ENCODE measurements at places on chromosomes 13 and 19. TPM values are rescaled to one million over a fixed set of nuclear protein-coding genes. Genes with fewer than 3 reads are reported as not detected.

DNA sequence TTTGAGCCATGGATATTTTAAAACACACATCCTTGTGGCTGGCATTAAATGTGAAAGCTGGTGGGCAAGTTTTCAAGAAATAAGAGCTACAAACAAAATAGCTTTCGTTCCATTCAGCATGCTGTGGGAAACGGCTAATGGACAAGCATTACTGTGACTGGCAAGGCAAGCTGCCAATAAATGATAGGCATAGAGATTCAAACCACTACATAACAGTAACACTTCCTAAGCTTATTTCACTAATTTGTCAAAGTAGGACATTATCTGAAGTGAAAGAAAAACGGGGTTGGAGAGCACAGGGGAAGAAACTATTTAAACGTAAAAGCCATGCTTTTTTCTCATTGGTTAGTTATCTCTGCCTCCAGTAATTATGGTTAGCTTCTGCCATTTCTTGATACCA is 26.0 kb downstream of the OBI1 start:
- no peak for DNase-seq

DNA sequence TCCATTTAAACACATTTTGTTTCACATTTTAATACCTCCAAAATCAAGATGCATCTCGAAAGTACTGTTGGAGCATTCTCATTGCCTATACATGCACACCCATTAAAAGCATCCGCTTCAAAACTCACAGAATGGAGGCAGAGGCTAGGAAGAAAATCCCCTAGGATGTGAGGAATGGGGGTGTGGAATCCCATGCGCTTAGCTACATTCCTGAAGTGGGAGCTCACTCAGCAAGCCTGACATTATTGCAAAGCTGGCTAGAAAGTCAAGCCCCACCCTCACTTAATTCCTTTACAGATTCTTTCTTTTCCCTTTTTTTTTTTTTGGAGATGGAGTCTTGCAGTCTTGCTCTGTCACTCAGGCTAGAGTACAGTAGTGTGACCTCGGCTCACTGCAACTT is 4.6 kb upstream of the FAM32A start:
- DNase-seq, result peak; percentile 75

The TEX26 gene
- not detected for total RNA-seq

GRCh38 chr19:15260939-15261338 is 28.7 kb upstream of the EPHX3 start:
- no peak for DNase-seq

DNA sequence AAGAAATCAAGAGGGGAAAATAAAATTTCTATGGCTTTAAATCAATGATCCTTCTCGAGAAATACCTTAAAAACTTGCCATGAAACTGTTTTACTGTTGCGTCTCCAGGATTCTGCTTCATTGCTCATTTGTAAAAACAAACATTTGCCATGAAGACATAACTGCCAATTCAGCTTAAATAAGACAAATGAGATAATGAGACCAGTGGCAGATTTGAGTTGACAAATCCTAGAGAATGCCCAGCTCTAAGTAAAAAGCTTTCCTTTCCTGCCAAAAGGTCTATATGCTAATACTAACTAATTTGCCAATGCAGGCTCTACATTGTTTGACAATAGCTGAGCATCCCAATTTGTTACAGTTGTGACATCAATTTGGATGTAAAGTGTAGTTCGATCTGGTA is 400.5 kb upstream of the PCDH9 start:
- DNase-seq, result no peak

The TMC4 gene
- total RNA-seq, result not detected

DNA sequence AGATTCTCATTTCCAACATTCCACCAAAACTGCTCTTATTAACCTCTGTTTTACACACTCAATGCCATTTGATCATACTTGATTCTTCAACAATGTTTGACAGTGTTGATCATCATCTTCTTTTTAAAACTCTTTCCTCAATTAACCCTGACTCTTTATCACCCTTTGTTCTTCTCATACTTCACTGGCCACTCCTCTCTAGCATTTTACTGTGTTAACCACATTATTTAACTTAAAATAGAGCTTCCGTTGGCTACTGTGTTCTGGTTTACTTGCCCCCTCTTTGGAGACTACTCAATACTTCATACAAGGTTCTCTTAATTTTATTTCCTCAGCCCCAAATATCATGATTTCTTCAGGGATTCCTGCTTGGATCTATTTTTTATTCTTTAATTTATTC is 121.1 kb upstream of the SPRY2 start:
- no peak for DNase-seq

DNA sequence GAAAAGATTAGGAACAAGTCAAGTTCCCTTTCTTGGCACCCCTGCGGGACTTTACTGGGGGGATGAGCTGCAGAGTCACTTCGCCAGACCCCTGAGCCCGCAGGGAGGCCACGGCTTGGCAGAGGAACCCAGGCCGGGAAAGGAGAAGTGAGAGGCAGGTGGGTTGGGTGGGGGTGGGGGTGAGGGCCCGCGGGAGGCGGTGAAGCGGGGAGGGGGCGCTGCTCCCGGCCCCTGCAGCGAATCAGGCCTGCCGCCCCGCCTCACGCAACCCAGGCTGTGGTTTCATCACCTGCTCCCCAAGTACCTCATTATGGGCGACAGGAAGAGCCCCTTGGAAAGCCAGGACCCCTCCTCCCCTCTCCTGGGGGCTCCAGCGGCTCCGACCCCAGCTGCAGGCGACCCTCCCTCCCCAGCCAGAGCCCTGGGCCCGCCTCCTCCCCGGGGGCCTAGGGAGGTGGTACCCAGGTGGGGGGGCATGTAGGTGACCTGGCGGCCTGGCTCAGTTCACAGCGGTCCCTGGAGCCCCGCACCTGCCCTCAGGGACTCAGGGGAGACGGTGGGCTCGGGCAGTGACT is 9.5 kb downstream of the MEF2B start:
- no peak for DNase-seq

GRCh38 chr19:45440873-45441654 is 17.3 kb upstream of the ERCC1 start:
- peak; percentile 42 for DNase-seq

DNA sequence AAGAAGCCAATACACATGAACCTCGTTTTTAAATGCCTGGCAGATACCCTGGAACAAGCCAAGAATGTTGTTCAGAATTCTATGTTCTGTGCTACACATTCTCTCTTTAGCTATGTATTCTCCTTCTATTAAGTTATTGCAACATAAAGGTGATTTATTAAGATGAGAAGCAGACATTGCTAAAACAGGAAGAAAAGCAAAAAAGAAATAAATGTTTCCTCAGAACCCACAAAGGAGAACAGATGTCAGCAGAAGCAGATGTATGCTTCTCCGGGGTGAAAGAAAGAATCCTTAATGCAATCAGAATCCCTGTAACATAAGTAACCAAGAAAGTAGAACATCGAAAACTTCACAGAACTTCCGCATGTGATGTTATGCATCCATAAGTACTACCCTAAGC is 302.9 kb downstream of the DCT start:
- DNase-seq, result no peak

DNA sequence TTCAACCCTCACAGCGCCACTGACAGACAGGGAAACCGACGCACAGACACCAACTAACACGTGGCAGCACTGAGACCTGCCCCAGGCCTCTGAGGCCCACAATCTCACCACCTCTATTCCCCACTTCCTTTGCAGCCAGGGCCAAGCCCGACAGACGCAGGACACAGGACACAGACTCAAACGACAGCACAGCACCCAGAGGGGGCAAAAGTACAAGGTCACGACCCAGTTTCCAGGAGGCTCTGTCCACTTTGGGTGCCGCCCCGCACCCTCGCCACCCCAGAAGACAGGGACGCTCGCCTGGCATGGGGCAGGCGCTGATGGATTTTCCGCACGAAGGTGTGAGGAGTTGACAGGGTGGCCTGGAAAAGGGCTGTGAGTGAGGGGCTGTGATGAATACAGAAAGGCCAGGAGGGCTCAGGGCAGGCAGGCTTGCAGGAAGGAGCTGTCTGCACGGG is 48.8 kb downstream of the MLLT1 start:
- no peak for DNase-seq

DNA sequence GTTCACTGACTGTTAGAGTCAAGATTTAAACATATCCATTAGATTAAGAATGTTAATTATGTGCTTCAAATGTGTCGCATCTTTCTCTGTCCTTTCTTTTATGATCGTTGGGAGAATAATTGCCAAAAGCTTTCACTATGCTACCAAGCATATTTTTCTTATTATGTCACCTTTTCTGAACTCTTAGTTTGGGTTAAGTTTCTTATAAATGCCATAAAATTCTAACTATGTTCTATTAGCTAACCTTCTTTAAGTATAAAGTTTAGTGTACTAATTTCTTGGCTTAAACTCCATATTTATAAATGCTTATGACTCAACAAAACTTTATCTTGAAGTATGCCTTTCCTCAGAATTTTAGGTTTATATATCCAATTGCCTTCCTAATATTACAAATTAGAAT is 1759.4 kb downstream of the PCDH9 start:
- no peak for DNase-seq

- peak; percentile 82 for DNase-seq
Observed at GRCh38 chr13:94362411-94362909, 117.0 kb downstream of the DCT start.

The RPL21 gene
- 978 TPM for total RNA-seq

GRCh38 chr13:96700657-96701056 is 293.6 kb downstream of the OXGR1 start:
- no peak for DNase-seq

DNA sequence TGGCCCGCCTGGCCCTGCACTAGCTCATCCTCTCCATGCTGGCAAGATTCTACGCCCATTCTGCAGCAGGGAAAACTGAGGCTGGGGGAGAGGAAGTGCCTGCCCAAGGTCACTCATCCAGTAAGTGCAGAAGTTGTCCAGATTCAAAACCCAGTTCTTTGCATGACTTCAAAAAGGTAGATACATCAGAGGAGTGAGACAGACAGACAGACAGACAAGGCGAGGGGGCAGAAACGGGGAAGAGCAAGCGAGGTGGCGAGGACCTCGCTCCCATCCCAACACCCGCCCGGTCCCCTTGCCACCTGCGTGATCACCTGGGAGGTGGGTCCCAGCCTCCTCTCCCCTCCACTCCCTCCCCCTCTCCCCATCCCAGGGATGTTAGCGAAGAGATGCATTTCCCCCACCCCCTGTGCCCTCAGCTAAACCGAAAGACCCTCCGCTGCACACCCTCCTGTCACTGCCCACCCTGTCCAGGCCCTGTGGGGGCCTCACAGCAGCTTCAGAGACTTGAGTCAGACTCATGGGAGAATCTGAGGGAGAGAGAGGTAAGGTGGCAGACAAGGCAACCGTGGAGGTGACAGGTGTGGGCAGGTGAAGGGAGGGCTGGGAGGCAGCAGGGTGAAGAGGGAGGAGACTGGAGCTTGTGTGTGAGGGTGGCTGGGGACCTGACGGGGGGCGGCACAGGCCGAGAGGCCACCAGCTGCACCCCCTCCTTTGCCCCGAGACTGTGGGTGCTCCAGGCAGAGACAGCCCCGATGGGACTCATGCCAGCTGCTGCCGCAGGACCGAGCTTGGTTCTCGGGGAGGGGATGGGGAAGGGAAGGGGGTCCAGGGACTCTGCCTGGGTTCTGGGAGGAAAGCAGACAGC is 18.9 kb downstream of the LRRC4B start:
- DNase-seq, result no peak

- DNase-seq, result no peak
Observed at GRCh38 chr19:50191216-50191615, 12.2 kb upstream of the MYH14 start.

DNA sequence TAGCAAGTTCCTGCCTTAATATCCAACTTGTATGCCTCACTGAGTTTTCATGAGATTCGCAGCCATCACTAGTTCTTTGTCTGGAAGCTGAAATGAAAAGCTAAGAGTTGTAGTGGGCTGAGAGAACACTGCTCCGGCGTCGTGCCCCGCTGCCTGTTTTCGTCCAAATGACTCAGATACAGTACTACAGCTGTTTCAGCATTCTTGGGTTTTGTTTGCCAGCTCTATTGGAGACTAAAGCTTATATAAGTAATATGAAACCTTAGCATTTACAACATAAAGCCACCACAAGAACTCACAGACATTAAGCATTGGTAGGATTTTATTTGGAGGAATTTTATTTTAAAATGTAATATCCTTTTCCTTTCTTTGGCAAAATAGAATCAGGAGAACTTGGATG is 299.7 kb downstream of the DLEU7 start:
- DNase-seq, result peak; percentile 53

The C3 gene
- total RNA-seq, result 10.2 TPM

DNA sequence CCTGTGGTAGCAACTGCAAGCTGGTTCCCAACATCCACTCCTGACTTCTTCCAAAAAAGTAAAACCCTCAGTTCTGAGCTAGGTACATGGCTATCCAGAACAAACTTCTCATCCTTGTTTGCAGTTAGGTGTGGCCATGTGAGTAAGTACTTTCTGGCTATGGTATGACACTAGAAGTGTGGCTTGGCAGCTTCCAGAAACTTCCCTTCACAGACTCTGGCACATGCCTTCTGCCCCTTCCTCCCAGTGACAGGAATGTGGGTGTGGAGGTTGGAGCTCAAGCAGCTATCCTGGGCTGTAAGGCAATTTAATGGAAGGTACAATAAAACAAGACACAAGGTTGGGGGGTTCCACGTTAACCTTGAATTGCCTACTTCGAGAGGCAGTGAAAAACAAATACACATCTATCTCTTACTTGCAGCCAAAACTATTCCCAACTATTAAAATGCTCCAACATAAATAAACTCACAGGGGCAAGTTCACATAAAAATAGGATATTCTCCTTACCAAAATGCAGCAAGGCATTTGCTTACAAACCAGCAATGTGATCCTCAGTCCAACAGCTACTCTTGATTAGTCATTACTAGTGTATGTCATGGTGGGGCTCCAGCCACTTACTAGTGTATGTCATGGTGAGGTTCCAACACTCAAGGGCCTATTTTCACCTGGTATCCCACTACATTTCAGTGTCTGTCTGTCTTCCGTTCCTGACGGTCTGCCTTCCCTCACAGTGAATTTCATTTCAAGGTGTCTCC is 3.1 kb downstream of the SMG9 start:
- no peak for DNase-seq

GRCh38 chr19:7280940-7281666 is 13.1 kb downstream of the INSR start:
- DNase-seq, result no peak

GRCh38 chr19:17796013-17796837 is 1.3 kb downstream of the B3GNT3 start:
- no peak for DNase-seq

GRCh38 chr13:111602874-111603273 is 282.4 kb downstream of the TEX29 start:
- DNase-seq, result no peak

Measured in Daoy (cell line).